ENCODE measurements at places on chromosomes 13 and 19. TPM values are rescaled to one million over a fixed set of nuclear protein-coding genes. Genes with fewer than 3 reads are reported as not detected.

DNA sequence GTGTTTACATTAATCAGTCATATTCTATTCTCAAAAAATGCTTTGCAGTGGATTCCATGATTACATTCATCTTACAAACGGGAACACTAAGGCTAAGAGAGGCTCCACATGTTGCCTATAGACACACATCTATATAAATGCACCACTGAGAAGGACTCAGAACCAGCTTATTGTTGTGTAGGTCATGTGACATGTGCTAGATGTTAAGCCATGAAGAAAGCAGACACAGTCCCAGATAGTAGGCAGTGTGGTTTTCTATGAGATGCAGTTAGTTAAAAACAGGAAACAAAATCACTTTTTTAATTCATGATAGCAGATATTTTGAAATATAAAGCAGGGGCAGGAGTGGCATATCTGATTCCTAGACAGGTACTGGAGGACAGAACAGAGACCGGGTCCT, 10.7 kb downstream of the SIGLEC6 start:
- no peak for DNase-seq

DNA sequence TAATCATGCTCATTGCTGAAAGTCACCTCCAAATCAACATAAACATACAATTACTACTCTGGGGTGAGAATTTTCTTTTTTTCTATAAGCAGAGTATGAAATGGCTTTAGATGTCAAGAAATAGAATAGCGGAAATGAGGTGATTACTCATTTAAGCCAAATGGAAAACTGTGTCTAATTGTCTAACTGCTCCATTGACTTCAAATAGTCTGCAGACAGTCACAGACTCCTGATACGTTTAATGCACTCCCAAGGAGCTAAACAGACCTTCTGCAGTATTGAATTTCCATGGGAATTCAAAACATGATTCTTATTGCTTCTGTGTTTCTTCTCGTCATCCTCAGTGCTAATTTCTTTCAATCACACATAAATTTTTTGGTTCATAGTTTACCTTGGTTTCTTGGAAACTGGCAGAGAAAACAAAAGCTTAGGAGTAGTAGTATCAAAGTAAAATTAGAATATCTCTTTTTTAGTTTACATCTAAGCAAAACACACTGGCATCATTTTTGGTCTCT, 865.2 kb upstream of the SLC10A2 start:
- DNase-seq: no peak

GRCh38 chr13:89455741-89456140, 1784.6 kb downstream of the SLITRK5 start:
- no peak for DNase-seq

SULT2A1 gene
- total RNA-seq: 0.21 TPM

GRCh38 chr13:29713839-29714238, 118.4 kb upstream of the SLC7A1 start:
- DNase-seq: peak; percentile 28

DNA sequence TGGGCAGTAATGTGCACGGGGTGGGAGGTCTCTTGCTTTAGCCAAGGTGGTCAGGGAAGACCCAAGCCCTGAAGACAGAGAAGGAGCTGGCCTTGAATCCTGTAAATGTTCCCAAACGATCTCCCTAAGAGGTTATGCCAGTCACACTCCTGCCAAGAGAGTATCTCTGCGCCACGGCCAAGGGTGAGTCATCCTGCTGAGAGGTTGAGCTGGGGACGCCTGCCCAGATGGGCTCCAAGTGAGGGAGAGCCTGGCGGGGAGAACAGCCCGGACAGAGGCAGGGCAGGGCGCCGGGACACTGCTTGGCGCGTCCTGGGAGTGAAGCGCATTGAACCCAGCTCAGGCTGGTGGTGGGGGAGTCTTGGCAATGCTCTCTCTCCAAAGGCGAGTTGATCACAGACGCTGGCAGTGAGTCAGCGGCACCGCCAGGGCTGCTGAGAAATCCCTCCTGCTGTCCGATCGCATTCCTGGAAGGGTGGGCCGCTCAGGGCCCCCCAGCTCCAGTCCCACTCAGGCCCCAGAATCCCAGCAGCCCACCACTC, 16.4 kb downstream of the SULT2B1 start:
- DNase-seq: peak; percentile 46

DNA sequence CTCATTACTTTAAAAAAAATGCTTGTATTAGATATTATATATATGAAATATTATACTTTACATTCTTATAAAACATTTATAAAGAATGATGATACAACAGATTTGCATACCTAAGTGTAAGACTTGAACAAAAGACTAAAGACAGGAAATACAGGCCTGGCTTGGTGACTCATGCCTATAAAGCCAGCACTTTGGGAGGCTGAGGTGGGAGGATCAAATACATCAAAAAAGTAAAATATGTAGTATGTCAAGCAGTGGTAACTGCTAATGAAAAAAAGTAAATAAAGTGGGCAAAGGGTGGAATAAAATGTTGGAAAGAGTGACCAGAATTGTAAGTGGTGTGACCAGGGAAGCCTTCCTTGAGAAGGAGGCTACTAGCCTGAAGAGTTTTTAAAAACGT, 133.7 kb downstream of the GGACT start:
- DNase-seq: no peak

SLAIN1 gene
- 61.6 TPM for total RNA-seq

DKKL1 gene
- 0.53 TPM for total RNA-seq

- DNase-seq: no peak
Observed at GRCh38 chr13:32491028-32491427, 47.6 kb downstream of the N4BP2L2 start.

CEACAM16 gene
- total RNA-seq: not detected

GRCh38 chr19:1290196-1290702, 4.6 kb downstream of the EFNA2 start:
- no peak for DNase-seq

- no peak for DNase-seq
Observed at GRCh38 chr13:51881296-51881695, 19.5 kb downstream of the CCDC70 start.

DNA sequence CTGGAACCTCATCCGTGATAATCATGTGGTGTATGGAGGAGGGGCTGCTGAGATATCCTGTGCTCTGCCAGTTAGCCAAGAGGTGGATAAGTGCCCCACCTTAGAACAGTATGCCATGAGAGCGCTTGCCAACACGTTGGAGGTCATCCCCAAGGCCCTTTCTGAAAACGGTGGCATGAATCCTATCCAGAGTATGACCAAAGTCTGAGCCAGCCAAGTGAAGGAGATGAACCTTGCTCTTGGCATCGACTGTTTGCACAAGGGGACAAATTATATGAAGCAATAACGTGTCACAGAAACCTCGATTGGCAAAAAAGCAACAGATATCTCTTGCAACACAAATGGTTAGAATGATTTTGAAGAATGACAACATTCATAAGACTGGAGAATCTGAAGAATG, 251.2 kb upstream of the OBI1 start:
- DNase-seq: no peak

GRCh38 chr13:28257305-28257704, 119.0 kb downstream of the PAN3 start:
- no peak for DNase-seq

- peak; percentile 88 for DNase-seq
Observed at GRCh38 chr13:91133941-91134802, 213.3 kb upstream of the MIR17HG start.

- no peak for DNase-seq
Observed at GRCh38 chr19:51136851-51137551, 5.1 kb upstream of the SIGLEC7 start.

DNA sequence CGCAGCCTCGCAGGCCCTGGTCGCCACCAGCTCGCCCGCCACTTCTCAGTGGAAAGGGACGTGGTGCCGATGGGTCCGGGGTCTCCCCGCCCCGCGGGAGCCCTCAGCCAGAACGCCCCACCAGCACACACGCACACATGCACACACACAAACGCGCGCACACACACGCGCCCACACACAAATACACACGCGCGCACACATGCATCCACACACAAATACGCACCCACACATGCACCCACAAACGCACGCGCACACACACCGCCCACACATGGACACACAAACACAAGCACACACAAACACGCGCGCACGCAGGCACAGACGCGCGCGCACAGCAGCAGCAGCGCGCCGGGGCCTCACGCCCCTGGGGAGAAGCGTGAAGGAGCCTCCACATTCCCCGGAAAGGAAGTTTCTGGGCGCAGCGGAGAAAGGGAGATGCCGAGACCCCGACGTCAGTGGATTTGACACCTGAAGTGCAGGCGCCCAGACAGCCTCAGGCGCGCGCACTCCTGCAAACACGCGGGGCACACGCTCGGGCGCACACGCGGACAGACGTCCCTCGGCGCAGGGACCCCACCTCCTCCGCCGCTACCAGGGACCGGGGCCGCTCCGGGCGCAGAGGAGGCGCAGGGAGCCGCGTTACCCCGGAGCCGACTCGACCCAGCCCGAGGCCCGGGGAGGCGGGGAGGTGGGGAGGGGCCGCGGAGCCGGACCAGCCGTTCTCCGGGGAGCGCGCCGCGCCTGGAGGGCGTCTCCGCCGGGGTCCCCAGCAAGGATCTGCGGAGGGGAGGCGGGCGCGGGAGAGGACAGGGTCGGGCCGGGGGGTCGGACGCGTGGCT, 622 bp downstream of the RASA3 start:
- DNase-seq: no peak

ERICH4 gene
- not detected for total RNA-seq

COL5A3 gene
- total RNA-seq: 2.1 TPM

DNA sequence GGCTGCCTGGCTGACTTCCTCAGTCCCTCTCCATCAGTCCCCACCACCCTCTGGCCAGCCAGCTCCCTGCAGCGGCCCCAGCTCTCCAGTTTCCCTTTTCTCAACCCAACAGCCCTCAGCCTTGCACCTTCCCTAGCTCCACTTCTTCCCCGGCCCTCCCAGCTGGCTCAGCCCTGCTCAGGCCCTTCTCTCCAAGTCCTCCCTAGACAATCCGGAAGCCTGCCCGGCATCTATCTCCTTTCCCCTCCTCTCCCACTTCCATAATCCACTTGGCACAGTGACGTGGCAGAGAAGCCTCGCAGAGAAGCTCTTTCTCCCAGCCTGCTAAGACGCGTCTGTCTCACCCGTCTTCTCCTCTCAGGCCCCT, 1.1 kb downstream of the UBXN6 start:
- DNase-seq: no peak

GRCh38 chr19:35729021-35729420, 11.2 kb downstream of the KMT2B start:
- no peak for DNase-seq

DNA sequence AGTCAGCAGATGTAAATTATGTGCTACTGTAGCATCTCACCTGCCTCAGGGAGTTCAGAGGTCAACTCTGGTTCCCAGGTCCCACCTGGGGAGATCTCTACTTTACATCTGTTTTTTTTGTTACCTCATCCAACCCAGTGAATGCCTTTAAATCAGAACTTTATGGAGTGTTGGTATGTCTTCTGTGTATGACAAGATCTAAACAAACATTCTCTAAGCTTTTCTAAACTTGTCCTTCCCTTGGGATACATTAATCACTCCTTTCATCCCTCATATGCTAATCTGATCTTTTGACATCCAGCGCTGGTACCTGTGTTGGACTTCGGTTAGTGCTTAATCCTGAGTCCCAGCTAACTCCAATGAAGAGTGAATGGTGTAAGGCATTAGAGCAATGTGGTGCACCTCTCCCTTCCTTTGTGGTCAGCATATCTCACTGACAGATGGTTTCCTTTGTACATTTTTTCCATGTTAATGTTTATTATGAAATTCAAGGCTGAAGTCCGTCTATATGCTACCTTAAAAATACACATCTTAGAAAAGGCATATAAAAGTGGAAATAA, 213.4 kb downstream of the ABCC4 start:
- DNase-seq: no peak

DNA sequence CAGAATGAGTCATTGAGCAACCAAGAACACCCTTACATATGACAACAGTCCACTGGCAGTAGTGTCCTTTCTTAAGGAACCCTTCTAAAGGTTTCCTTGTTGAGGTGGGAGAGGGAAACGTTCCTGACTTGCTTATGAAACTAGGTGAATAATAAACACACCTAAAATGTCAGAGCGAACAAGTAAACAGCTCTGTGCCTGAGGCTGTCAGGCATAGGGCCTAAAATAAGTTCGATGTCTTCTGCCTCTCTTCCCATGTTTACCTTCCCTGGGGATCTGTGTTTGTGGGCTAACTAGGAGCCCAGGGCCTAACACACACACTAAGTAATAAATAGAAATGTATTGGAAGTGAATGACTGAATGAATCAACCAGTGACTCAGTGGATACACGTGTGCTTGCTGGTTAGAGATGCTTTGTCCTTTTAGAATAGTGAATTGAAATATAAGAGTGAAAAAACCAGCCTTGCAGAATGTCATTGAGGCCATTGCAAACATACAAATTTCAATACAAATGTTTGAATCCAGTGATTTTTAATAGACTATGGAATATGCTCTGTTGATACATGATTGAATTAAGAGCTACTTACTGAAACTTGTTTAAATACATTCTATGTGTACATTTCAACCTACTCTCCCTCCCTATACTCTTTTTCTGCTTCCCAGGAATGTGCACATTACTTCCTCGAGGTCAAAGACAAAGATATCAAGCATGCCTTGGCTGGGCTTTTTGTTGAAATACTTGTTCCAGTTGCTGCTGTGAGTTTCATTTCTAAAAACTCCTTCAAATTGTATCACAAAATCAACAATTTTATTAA, 102.9 kb downstream of the FRY start:
- DNase-seq: no peak

SIGLEC12 gene
- not detected for total RNA-seq

DNA sequence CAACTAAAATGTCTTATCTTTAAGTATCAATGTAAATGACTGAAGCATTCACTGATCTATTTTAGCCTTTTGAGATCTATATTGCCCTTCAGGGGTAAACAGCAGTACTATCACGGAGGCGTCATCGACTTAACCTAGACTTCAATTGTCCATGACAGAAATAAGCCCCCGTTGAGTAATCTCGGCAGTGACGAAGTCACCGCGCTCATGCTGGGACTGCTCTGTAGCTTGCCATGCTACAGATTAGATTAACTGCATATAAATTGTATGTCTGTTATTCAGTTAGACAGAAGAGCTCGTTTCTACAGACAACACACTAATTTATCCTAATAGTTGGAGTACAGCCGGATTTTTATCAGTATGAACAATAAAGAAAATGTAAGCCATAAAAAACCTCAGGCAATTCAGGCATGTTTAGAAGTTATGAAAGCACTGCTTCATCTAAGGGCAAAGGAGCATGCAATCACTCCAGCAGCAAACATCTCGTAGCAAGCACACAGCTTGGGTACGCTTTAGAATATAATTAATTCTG, 56.6 kb downstream of the TUBGCP3 start:
- DNase-seq: no peak

ASF1B gene
- total RNA-seq: 16.6 TPM

DNA sequence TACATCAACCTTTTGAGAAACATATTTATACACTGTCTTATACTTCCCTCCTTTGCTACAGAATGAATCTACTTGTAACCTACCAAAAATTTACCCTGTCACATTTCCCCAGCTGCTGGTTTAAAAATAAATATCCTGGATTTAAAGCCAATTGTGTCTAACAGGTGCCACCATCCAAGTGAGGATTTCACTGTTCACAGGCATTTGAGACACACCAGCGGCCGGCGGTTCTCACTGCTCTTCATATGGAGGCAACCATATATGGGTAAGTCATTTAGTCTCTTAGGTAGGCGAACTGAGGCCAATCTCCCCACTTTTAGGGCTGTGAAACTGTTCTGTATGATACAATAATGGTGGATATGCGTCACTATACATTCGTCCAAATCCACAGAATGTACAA, 26.2 kb downstream of the SLC25A30 start:
- no peak for DNase-seq

Data from SK-MEL-5 (cell line).